Stimulated activated CD4-positive, alpha-beta T cell treated with anti-CD3 and anti-CD28 coated beads, Interleukin-1b, Interleukin-23, amount 100 ng/mL, for 1 hour (primary cell): ENCODE measurements at places on chromosomes 12 and 14.

- DNase-seq = no peak
Observed at GRCh38 chr14:67963545-67963944, 144.0 kb downstream of the RAD51B start.

GRCh38 chr12:62922539-62922938 is 12.4 kb downstream of the PPM1H start:
- no peak for DNase-seq

- no peak for DNase-seq
Observed at GRCh38 chr14:21723431-21724045, 49.9 kb upstream of the OR4E1 start.

DNA sequence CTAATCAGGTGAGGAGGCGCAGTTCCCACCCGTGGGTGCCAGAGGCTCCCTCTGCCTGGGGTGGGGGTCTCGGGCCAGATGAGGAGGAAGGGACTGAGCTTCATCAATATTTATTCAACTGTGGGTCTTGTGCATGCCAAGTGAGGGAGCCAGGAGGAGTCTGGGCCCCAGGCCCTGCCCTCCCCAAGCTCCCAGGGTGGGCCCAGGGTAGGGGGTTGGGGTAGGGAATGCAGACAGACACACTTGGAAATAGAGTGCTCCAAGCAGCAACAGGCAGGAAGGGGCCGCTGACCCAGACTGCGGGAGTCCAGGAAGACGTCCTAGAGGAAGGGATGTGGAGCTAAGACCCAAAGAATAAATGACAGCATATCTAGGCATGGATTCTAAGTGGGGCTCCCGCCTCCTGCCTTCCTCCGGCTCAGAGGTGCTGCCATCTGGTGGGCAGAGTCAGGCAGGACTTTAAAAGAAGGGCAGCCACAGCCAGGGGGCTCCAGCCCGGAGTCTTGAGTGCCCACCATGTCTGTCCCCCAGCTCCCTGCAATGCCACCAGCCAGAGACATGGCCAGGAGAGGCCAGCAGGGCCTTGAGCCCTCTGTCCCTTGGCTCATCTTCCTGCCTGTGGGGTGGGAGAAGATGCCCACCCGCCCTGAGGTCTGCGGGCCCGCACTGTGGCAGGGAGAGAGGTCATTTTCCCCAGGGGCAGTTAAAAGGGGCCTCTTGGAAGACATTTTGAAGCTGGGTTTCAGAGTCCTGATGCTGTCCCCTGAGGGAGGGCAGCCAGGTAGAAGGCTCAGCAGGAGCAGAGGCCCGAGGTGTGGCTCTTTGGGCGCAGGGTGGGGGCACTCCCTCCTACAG is 70.1 kb downstream of the PHETA1 start:
- peak; percentile 7 for DNase-seq

- DNase-seq = no peak
Observed at GRCh38 chr12:12960639-12961209, 8.8 kb upstream of the GPRC5D start.

DNA sequence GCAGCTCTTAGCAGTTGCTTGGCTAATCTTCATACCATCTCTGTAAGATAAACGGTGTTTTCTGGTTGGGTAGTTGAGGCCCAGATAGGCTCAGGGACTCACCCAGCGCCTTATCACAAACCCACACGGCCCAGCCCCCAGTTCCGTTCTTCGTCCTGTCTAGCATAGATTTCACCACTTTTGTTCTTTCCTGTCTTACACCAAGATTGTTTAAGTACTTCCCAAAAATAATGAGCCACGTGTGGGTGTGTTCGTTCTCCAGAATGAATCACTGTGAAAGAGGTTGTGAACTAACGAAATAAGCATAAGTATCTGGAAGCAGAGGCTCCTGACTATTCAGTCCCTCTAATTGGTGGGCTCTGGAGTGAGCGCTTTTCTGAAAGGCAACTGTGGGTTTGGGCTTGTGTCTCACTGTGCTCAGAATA is 21.4 kb downstream of the ACVR1B start:
- no peak for DNase-seq
